ENCODE measurements at places on chromosomes 5 and 9.

GRCh38 chr5:5380298-5380697, 42.2 kb upstream of the ICE1 start:
- no peak for DNase-seq

- no peak for DNase-seq
Observed at GRCh38 chr5:139046551-139046950, 151.6 kb downstream of the SIL1 start.

GRCh38 chr5:152177626-152178349, 227.3 kb downstream of the NMUR2 start:
- no peak for DNase-seq

DNA sequence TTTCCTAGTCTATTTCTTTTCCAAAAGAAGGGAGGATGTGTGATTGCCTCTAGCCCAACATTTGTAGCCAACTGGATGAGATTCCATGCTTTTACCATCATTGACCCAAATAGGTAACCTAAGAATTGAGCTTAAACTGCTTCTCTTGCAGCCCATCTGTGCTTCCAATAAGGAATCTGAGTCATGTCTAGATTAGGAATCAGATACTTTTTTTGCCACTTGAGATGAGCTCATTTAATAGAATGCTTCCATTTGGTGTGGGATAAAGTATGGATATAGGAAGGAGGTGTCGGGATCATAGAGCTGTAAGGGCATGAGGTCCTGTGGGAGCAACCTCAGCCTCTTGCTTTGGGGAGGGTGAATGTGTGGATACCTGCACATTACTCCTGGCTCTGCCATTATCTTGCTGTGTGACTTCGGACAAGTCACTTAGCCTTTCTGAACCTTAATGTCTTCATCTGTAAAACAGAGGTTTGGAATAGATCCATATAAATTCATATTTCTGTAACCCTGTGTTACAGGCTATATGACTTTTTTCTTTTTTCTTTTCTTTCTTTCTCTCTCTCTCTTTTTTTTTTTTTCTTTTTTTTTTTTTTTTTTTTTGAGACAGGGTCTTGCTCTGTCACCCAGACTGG, 56.2 kb downstream of the MAP1B start:
- DNase-seq = no peak

DNA sequence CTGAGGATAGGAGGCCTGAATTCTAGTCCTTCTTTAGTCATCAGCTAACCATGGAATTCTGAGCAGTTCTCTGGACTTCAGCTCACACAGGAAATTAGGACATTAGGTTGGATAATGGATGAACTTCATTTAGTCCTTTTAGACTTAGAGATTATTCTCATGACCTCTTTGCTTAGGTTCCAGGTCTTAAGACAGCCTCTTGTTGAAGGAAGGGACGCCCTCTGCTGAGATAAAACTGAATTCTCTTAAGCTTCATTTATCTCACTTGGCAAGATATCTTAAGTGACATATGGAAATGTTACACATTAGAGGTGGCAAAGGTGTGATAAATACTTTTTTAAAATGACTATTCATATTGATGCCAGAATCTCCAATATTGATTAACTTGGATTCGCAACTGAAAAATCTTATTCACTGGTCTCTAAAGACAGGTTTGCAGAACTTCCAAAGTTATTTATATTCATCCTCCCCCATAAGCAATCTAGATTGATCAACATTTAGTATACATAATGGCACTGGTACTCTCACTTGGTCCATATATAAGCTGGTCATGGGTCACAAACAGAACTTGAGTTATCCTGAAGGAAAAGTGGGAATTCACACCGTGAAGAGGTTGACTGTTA, 16.9 kb upstream of the ZNF366 start:
- DNase-seq = peak; percentile 13

GRCh38 chr9:95030920-95031642, 286.4 kb downstream of the FANCC start:
- no peak for DNase-seq

DNA sequence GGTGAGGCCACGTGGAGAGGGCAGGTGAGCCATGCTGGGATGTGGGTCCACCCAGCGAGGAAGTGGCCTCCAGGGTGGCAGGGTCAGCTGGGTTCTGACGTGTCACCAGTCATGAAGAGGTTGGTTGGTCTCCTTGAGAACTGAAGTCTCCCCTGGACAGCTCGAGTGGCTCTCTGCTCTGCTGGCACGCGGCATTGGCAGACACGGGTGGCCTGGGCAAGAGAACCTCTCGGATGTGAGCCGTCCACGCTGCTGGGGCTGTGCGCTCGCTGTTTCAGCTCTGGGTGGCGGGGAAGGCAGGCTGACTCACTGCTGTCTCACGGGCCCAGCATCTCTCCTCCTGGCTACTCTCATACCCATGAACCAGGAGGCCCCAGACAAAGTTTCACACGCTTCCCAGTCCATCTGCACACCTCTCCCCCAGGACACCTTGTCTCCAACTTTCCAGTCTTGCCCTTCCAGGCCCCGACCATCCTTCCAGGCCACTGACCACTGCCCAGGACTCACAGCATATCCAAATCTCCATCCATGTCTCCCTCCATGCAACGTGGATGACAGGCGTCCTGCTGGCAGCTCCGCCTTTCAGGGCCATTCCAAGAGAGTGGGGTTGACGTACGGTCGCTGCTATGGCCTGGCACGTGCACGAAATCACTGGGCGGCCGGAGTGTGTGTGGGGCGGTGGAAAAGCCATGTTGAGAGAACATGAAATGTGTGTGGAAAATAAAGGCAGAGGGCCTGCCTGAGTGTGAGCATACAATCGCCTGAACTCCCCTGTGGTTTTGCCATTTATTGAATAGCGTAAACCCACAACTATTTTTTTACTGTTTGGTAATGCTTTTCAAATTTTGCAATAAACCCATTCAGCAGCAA, 145.0 kb upstream of the COL5A1 start:
- no peak for DNase-seq

- no peak for DNase-seq
Observed at GRCh38 chr9:83327750-83328622, 210.2 kb downstream of the FRMD3 start.

GRCh38 chr5:168780888-168781287, 201.7 kb upstream of the PANK3 start:
- no peak for DNase-seq

- DNase-seq = peak; percentile 65
Observed at GRCh38 chr9:109401169-109401989, 80.5 kb upstream of the EPB41L4B start.

DNA sequence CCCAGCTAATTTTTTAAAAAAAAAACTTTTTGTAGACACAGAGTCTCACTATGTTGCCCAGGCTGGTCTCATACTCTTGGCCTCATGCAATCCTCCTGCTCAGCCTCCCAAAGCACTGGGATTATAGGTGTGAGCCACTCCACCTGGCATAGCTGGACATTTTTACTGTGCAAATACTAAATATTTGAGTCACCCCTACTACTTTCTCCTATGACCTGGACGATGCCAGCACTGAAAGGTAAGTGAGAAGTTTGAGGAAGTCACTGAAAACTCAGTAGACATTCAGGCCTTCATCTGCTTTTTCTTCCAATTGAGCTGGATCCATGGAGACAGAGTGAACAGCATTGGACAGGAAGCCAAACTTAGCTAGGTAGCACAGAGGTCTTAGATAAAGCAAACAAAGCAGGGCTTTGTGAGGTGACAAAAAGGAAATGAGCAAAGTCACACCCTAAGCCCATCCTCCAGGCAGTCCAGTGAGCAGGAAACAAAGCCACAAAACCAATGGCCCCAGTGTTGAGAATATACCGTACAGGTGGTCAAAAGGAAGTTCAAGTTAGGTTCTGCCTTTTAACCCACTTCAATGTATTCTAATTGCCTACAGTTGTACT, 192.6 kb upstream of the RASA1 start:
- no peak for DNase-seq

GRCh38 chr9:115758441-115758840, 395.1 kb upstream of the PAPPA start:
- no peak for DNase-seq

Data from NCI-H2107 (cell line).